ENCODE measurements at places on chromosomes 4 and X.

DNA sequence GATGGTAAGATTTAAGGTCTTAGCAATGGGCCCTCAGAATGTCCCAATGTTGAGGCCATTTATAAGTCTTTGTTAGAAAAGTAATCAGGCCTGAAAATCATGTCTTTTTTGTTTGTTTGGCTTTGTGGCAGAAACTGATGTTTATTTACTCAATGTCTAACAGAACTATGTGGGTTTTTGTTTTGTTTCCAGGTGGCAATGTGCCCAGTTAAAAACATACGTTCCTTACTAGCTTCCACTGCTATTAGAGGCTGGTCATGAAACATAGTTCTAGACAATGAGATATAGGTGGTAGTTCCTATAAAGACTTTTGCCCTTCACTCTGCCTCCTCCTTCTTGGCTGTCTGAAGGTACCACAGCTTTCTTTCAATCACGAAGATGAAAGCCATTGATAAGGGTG is 108.8 kb downstream of the C4orf51 start:
- DNase-seq, result no peak

DNA sequence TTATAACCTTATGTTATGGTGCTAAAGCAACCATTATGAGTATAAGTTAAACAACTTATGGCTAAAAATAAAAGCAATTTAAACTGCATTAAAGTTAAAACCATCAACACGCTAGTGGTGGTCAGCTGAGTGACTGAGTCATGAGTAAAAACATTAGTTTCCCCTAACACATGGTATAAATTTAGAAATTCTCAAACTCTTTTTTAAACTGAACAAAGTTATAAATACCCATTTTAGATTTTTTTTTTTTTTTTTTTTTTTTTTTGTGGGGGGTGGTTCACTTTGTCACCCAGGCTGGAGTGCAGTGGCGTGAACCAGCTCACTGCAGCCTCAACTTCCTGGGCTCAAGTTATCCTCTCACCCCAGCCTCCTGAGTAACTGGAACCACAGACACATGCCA is 5.4 kb upstream of the BBS7 start:
- no peak for DNase-seq

GRCh38 chr4:147017081-147017480 is 71.4 kb upstream of the TTC29 start:
- DNase-seq, result no peak

GRCh38 chrX:147741776-147742175 is 169.9 kb upstream of the FMR1 start:
- no peak for DNase-seq

DNA sequence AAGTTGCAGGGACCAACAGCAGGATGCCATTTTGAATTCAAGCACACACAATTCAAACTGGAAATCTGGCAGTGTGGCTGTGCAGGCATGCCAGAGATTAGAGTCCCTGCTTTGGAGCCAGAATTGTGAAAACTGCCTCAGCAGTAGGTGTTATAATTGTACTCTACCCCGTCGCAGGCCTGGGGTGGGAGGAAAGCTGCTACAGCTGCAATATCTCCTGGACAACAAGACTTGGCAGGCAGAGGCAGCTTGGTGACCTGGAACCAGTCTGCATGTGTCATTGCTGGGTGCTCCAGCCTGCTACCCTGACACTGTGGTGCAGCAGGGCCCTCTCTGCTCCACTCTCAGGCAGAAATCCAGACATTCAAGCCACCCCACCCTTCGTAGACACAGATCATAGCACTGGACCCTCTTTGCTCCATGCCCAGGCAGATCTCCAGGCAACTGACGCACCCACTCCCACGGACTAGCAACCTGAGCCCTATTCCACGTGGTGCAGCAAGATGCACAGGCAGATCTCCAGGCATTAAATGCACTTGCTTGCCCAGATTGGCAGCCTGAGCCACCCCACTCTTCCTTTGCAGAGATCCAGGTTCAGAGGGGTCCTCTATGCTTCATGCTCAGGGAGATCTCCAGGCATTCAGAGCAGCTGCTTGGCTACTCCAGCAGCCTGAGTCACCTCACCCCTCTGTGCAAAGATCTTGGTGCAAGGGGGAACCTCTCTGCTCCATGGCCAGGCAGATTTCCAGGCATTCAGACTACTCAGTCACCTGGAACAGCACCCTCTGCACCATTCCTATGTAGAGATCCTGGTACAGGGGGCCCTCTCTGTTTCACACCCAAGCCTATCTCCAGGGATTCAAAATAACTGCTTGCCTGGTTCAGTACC is 140.5 kb downstream of the LRBA start:
- DNase-seq, result no peak

GRCh38 chrX:114924856-114925255 is 92.6 kb downstream of the IL13RA2 start:
- DNase-seq, result no peak

GRCh38 chr4:184613405-184613804 is 35.8 kb downstream of the CASP3 start:
- no peak for DNase-seq

GRCh38 chr4:172802032-172802431 is 366.6 kb upstream of the GALNT7 start:
- DNase-seq, result no peak

- DNase-seq, result no peak
These were observed 28.2 kb downstream of the WDFY3 start for GRCh38 chr4:84938316-84938715.

DNA sequence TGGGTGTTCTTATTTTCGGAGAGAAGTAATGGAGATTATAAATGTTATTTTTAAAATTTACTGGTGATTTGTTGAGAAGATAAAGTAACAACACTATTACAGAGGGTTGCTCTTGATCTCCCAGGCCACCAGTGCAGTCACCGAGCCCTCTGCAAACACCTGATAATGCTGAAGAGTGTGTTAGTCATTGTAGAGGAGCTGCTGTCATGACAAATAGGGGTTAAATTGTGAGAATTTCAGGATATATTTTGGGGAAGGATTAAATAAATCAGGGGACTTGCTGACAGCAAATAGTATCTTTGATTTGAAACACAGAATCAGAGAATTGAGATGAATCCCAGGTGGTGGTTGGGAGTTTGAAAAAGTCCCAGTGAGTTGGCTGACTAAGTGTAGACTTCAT is 16.7 kb upstream of the HAND2 start:
- DNase-seq, result no peak

All from RKO (cell line).